ENCODE measurements at places on chromosomes 16 and 17.

DNA sequence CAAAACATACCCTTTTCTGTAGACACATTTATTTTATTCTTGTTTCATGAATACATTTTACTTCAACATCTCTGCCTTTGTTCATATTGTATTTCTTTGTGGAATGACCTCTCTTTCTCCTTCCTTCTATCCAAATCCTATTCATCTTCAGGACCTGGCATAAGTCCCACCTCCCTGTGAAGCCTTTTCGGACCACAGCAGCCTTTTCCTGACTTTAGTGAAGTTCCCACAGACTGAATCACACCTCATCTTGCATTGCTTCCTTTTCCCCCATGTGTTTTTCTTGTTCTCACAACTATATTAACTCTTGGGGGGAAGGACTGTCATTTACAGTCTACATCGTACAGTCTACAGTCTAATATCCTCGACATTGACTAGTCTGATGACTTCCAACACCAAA lies 58.2 kb downstream of the MFSD11 start:
- no peak for DNase-seq

DNA sequence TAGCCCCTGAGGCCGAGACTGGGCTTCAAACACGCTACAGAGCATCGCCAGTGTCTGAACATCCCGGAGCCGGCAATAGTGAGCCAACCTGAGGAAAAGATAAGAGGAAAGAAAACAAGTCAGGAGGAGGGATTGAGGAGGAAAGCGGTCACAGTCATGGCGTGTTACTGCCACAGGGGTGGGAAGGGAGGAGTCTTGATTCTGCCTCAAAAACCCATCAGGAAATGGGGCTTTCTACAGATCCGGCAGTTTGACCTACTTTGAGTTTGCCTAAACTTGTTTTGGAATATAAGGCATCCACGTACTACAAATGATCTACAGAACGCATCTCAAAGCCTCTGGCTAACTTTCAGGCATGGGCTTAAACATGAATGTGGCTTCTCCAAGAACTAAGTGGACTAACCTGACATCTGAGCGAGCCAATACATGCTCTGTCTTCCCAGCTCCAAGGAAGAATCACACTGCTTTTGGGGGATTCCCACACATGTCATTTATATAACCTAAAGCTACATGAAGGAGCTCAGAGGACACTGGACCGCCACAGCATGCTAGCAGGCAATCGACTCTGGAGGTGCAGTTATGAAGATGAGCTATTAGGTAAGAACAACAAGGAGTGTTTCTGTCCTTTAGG lies 96.6 kb downstream of the WDR59 start:
- DNase-seq = no peak

- peak; percentile 45 for DNase-seq
Measured at GRCh38 chr16:1494129-1494640, 1.0 kb downstream of the TELO2 start.

- no peak for DNase-seq
Measured at GRCh38 chr17:70938336-70938735, 769.0 kb downstream of the KCNJ2 start.

- no peak for DNase-seq
Measured at GRCh38 chr17:32971171-32971570, 20.5 kb upstream of the SPACA3 start.

GRCh38 chr17:75371981-75372380 lies 33.5 kb downstream of the GRB2 start:
- DNase-seq = no peak

DNA sequence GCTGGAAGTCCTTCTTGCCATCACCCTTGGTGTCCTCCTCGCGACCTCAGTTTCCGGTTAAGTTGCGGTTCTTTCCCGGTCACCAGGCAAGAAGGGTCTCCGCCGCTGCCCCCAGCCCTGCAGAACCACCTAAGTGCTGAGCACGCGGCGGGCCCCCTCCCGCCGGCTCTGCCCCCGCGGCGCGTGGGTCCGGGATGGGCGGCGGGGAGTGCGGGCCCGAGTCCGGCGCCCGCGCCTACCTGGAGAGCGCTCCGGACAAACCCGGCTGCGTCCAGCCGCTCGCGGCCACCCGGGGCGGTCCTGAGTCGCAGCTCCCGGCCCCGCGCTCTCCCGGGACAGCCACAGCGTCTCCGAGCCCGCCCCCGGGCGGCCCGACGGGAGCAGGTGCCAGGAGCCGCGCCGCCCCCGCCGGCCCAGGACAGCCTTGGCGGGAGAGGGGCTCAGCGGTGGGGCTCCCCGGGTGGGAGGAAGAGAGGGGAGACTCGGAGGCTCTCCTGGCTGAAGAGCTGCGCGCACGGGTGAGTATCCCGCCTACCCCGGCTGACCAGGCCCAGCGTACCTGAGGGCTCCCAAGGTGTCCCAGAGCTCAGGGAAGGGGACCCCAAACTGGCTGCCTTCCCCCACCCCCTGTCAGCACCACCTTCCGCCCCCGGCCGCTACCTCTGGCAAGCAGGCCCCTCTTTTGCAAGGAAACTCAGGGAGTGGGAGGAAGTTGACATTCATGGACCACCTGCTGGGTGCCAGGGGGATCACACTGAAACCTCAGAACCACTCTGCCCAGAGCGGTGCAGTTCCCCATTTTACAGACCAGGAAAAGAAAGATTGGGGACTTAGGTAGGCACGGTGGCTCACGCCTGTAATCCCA lies 22.2 kb upstream of the C17orf113 start:
- no peak for DNase-seq

- DNase-seq = no peak
Measured at GRCh38 chr17:83076938-83077337, 2.5 kb upstream of the METRNL start.

GRCh38 chr17:31678431-31678830 lies 180.6 kb downstream of the COPRS start:
- peak; percentile 61 for DNase-seq
